Ascending aorta (tissue), 2 donors: ENCODE measurements at places on chromosomes 5 and 9. TPM values are rescaled to one million over a fixed set of nuclear protein-coding genes. Genes with fewer than 3 reads are reported as not detected.

- DNase-seq, result no peak
Observed at GRCh38 chr9:116087246-116087645, 66.3 kb upstream of the PAPPA start.

DNA sequence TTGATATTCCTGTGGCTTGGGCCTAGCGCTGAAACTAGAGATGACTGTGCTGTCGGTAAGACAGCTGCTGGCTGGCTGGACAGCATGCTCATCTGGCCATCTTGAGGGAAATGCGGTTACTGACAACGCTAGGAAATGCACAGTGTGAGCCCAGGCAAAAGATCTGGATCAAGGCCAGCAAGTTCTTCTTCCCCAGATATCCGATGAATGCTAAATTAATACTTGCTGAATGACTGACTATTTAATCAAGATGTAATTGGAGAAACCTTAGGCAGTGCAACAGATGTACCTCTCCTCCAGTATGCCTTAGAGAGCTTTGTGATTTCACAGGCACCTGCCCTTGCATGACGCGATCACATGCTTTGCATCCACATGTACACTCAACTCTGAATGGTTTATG lies 659.1 kb downstream of the EFNA5 start:
- DNase-seq, result no peak

GRCh38 chr9:84866396-84867175 lies 197.1 kb downstream of the NTRK2 start:
- no peak for DNase-seq

DNA sequence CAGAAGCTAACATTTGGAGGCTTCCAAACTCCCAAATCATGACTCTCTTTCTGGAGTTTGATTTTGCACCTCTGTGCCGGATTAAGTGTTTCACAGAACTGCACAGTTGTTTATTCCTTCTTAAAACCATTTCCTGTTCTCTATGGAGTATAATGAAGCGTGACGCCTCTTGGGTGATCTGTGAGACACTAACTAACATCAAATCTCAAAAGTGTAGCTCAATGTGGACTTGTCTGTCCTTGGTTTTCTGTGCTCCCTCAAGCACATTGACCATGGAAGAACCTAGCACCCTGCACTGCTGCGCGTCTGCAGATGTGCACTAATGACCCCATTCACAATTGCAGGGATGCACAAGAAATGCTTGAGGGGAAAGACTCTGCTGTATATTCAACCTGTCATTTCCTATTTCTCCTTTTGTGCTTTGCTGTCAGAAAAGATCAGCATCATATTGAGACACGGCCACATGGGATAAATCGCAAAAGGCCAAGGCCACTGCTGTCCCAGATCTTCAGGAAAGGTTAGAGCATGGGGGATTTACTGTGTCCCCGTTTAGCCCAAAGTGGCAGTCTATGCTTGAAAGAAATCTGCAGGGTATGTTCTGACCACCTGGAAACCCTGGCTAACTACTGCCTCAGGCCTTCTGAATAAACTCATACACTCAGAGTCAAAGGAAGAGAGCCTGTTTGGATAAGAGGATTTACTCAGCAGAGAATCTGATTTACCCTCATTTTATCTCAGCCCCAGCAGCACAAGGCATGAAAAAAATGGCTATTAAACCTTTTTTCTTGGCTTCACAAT lies 109.6 kb downstream of the BAAT start:
- DNase-seq, result no peak

DNA sequence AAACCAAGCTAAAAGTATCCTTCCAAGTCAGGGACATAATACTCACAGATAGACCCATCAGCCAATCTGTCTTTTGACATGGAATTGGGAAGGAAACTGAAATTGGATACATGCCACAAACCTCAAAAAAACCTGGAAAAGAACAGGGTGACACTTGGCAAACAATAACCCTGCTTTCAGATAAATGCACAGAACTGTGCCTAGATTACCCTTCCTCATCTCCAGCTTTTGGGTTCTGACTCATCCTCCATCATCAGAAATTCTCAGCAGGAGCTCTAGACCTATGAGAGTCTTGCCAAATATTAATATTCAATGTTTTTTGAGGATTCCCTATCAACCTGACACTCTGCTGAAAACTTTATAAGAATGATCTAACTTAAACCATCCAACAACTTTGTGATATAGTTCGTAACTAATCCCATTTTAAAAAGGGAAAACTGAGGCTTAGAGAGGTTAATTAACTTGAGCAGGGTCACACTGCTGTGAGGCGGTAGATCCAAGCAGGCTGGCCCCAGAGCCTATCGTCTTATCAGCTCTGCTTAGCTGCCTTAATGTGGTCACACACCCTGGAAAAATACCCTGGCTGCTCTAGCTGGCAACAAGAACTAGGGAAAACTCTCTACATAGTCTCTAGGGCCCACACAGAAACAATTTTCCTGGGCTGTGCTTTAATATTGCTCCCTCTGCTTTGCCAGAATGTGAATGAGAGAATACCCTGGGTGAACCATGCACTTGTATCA lies 157.0 kb upstream of the TRPC7 start:
- DNase-seq, result no peak

GRCh38 chr5:96292582-96293247 lies 140.3 kb downstream of the PCSK1 start:
- DNase-seq, result no peak

GRCh38 chr9:117887383-117887782 lies 183.2 kb downstream of the TLR4 start:
- no peak for DNase-seq

GRCh38 chr5:8557728-8558127 lies 688.8 kb downstream of the MTRR start:
- no peak for DNase-seq

The LCN15 gene
- not detected for total RNA-seq

The SPINK1 gene
- total RNA-seq, result not detected

The ADGRD2 gene
- total RNA-seq, result not detected

The FRMD3 gene
- total RNA-seq, result 8.5 TPM

The FST gene
- 0.21 TPM for total RNA-seq

The MRPS2 gene
- total RNA-seq, result 57.3 TPM
